ENCODE measurements at places on chromosomes 3 and 15.

DNA sequence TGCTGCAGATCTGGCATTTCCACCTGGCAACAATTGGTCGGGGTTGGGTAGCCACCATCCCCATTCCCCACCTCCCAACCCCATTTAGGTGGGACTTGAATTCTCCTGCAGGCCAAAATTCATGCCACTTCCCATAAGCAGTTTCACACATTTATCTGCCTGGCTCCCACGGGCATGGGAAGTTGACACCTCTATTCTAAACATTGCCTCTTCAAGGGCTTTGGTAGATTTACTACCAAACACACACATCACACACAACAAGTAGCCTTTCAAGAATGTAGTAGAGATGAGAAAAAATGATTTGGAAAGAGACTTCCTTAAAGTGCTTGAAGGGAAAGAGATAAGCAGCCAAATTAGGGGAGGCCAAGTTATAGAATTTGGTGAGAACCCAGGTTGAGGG, 30.9 kb downstream of the ZBTB38 start:
- DNase-seq, result no peak

DNA sequence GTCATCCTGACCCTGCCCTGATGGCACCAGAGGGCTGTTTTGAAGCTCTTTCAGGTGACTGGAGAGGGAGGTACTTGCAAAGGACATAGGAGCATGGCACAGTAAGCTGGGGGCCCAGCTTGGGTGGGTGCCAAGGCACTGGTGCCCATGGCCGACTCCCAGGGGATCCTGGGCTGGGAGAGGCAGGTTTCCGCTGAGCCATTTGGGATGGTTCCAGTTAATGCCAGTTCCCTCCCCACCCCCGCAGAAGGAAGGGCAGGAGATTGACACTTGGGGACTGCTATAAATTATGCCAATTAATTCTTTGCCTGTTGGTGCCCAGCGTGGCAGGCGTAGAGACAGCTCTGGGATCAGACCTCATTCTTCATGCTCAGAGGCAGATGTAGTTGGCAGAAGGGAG, 26.1 kb downstream of the CD276 start:
- no peak for DNase-seq

- no peak for DNase-seq
These were observed 53.2 kb downstream of the FBN1 start for GRCh38 chr15:48592221-48592731.

GRCh38 chr3:58965865-58966264, 84.0 kb downstream of the CFAP20DC start:
- DNase-seq, result no peak

- DNase-seq, result no peak
These were observed 5.0 kb downstream of the LMCD1 start for GRCh38 chr3:8506571-8507061.

DNA sequence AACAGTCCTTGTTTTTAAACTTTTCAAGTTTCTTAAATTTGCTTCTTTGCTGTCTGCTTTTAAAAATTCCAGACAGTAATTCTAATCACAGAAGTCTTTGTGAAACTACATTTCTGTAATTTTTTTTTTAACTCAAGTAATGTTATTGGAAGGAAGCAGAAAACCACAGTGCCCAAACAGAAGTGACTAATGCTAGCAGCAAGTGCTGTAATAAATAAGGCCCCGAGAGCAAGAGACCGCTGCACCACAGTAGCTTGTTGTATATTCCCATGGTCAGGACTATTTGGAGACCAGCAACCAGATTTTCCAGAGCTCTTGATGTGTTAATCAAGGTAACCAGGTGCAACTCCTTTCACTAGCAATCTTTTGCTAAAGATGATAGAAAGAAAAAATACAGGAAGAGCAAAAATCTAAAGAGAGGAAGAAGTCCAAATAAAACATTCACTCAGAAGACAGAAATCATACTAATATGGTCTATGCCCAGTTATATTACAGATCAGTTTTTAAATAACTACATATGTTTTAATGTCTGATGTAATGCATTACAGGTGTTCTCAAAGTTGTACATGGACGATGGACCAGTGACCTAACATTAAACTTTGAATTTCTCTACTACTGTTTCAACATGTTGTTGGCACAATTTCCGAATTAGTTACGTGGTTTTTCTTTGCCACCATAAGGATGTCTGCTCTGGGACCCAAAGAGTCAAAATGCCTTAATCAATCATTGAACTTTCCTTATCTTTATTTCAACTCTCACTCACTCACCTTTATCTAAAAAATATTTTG, 36.4 kb downstream of the WWTR1 start:
- DNase-seq, result no peak

GRCh38 chr15:93261845-93262244, 172.8 kb upstream of the RGMA start:
- no peak for DNase-seq

DNA sequence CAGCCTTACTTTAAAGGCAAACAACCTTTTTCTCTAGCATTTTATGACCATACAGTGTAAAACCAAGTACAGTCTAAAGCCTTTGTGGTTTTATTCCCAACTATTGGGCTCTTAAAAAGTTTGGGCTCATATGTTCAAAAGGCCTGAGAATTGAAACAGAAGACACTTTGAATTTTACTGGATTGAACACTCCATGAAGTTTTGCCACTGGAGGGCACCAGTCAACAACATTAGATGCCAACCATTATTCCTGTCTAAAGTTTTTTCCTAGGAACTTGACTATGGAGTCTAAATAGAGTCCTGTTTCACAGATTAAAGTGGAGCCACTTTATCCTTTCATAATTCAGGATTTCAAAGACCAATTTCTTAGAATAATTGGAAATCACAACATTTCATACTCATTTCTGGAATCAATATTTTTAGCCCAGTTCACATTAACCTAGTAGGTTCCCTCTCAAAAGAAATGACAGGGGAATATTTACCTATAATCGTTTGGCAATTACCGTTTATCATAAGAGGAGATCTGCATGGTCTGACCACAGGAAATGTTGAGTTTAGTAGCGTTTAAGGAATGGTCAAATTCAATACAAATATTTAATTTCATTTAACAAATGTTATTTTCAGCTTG, 244.1 kb upstream of the PDZRN3 start:
- DNase-seq, result no peak

- no peak for DNase-seq
These were observed 76.8 kb upstream of the ARL6 start for GRCh38 chr3:97687734-97688133.

DNA sequence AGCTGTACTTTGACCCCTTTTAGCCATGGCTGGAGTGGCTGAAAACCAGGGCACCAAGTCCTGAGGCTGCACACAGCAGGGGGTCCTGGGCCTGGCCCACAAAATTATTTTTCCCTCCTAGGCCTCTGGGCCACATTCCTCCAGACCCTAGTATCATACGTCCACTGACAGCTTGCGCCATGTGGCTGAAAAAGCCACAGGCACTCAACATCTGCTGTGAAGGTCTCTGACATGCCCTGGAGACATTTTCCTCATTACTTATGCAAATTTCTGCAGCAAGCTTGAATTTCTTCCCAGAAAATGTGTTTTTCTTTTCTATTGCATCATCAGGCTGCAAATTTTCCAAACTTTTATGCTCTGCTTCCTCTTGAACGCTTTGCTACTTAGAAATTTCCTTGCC, 239.0 kb downstream of the SQOR start:
- DNase-seq, result peak; percentile 18

- DNase-seq, result no peak
These were observed 10.8 kb downstream of the ZWILCH start for GRCh38 chr15:66515901-66516322.

- DNase-seq, result no peak
These were observed 59.7 kb upstream of the LRRN1 start for GRCh38 chr3:3739330-3740060.

DNA sequence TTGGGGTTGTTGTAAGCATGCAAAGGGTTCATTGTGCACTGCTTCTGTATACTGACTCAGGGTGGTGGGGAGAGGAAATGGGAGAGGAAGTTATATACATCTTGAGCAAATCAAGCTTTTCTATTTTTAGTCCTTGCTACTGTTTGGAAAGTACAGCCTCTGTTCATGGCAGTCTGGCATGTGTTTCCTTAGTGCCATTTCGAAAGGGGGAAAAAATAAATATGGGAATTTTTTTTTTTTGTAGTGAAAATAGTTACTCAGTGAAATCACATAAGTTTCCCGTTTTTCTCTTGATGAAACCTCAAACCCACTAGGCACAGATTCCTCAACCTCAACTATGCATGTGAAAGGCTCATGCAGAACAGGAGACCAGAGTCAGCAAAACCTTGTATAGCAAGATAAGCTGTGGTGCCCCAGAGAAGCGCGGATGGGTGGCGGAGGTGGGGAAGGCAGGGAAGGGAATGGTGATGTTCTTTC, 353.3 kb downstream of the LPP start:
- DNase-seq, result no peak

Measured in heart right ventricle (tissue), 16 donors.